ENCODE measurements at places on chromosomes 6 and 20.

- no peak for DNase-seq
Observed at GRCh38 chr6:165929607-165930006, 238.0 kb downstream of the TBXT start.

GRCh38 chr6:89409461-89410035 lies 2.5 kb downstream of the RRAGD start:
- DNase-seq = no peak

DNA sequence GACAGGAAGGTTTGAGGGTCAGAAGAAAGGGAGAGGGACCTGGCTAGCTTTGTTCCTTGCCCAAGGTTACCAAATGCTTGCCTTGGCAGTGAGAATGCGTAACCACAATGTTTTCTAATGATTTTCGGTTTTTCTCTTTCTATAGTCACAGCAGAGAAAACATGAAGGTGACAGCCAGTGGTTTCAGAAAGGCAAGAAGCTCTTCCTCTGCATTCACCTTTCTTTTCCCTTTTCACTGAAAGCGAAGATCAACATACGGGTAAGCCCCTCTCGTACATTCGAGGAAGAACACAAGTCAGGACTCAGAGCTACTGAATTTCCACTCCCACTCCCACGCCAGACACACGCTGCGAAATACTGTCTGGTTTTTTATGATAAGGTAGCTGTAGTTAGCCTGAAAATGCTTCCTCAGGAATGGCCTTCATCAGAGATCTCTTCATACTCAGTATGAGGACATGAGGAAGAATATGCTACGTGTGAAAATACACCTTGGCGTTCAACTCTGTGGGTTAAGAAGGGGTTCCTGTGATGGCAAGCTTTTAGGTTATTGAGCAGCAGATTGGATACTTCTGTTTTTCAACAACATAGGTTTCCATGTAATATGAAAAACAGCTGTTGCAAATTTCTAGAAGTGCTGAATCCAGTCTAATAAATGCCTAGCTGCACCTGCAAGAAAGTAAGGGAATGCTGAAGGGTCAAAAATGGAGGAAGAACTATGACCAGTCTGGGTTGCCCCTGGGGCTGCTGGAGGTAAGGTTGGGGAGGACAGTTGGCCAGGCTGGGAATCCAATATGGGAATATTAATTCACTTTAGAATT lies 7.4 kb upstream of the CD83 start:
- no peak for DNase-seq

DNA sequence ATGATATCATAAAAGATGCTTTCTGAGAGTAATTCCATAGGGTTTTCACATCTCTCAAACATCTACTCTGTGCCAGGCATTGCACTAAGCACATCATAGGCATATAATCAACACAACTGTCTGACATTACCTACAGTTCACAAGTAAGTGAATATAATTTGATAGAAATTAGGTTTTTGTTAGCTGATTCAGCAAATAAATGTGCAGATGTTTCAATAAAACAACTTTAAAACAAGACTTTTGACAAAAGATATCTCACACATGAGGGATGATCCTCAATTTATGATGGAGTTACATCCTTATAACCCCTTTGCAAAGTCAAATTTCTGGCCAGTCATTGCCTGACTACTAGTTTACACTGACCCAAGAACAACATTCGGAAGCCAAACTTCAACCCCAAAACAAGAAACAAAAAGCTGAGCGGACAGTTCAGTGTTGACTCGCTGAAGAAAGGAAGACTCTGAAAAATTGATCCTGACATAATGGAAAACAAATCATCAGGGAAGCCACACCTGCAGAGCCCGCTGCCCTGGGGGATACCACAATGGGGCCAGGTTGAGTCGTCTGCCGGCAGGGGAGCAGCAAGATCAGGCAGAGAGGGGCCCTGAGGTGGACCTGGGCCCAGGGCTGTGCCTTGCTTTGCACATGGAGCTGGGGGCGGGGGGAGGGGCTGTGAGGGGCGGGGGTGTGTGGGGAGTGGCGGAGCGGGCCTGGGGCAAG lies 739.2 kb upstream of the GJE1 start:
- DNase-seq = no peak

DNA sequence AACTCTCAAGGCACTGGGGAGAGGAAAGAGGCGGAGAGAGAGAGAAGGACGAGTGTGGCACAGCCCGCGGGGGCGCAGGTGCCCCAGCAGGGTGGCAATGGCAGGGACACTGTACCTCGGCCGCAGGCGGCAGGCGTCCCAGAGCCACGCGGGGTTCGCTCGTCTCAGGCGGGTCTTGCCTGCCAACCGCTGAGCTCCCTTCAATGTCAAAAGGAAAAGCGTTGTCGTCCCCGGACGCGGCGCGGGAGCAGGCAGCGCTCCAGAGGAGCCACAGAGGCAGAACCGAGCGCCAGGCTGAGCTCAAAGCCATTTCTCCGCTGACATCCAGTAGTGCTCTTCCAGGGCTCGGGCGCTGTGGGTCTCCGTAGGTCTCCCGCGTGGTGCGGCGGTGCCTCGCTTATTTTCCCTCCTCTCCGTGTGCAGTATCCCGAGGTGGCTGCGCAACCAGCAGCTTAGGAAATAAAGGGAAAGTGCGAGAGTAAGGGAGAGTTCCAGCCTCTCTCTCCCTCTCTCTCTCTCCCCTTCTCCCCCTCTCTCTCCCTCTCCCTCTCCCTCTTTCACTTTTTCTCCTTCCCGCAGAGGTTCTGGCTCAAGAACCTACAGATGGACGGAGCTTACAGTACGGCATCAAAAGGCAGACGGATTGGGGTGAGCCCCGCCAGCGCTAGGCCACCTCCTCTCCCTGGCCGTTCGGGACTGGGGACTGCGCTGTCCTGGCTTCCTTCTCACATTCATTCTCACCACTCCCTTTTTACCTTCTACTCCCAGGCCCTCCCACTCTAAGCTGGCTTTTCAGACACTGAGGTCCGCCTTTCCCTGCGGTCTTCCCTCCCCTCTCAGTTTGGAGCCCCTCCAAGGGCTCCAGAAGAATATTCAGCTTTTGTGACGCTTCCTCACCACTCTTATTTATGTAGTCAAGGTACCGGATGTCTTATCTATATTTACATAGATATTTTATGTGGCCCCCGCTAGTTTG lies at the start of gene LAMA4:
TSS of gene LAMA4 (minus strand) at position 727 of the 976 bp plus-strand sequence. CDS start at position 310, 417 bp downstream.
- no peak for DNase-seq

GRCh38 chr6:137731600-137731959 lies 135.5 kb upstream of the TNFAIP3 start:
- DNase-seq = no peak

- DNase-seq = no peak
Observed at GRCh38 chr6:18209539-18210197, 54.4 kb downstream of the KDM1B start.

DNA sequence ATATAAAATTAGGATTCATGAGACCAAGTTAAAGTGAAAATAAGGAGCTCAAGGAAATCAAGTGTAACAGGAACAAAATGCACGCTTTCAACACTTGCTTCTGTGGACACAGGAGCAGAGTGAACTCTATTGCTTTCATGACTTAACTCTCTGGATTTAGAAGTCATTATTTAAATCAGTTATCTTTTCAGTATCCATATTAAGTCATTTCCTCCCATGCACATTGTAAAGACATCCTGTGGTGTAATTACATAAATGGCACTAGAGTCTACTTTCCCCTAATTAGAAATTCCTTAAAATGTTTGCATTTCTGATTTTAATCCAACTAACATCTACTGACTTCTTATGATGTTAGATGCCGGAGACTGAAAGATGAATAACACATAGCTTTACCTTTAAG lies 88.0 kb downstream of the INSM1 start:
- no peak for DNase-seq

- no peak for DNase-seq
Observed at GRCh38 chr6:81831274-81831673, 78.8 kb upstream of the TENT5A start.

DNA sequence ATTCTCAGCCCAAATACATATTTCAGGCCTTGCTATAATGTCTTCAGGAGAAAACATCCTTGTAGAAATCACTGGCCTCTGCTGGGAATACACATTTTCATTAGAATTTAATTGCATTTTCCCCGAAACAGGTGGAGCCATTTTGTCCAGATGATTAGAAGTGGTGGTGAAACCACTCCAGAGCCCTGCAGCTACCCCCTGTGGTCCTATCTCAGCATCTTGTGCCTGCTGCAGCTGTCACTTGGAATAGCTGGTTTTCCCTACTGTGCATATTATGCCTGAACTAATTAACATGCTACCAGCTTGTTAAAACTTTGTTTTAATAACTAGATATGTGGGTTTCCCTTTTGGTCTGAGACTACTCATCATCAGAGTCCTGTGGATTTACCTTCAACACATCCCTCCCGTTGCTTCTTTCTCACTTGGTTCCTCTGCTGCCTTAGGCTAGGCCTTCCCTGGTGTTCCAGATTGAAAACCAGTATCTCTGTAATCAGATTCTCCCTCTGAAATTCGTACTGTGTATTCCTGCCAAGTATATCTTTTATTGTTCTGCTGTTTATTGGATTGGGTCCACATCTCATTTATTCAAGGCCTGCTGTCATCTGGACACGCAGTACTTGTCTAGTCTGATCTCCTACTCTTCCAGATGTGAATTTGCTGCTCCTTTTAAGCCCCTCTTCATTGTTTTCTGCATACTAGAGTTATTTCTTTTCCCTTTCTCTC lies 15.2 kb downstream of the DNAH8 start:
- DNase-seq = no peak

DNA sequence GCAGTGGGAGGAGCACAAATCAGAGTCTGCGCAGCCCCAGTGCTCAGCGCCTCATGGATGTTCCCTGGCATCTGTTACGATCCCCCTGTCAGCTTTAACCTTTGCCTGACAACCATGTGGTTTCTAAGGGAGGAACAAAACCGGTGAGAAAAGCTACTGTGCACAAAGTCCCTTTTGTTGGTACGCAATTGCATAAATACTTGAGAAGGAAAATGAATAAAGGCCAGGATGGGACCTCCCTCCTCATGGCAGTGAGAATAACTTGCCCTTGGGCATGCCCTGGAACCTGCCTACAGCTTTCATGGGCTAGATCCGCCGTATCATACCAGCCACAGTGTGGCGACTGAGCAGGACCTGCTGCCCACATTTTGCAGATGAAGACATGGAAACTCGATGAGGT lies 81.0 kb downstream of the RIN2 start:
- no peak for DNase-seq

DNA sequence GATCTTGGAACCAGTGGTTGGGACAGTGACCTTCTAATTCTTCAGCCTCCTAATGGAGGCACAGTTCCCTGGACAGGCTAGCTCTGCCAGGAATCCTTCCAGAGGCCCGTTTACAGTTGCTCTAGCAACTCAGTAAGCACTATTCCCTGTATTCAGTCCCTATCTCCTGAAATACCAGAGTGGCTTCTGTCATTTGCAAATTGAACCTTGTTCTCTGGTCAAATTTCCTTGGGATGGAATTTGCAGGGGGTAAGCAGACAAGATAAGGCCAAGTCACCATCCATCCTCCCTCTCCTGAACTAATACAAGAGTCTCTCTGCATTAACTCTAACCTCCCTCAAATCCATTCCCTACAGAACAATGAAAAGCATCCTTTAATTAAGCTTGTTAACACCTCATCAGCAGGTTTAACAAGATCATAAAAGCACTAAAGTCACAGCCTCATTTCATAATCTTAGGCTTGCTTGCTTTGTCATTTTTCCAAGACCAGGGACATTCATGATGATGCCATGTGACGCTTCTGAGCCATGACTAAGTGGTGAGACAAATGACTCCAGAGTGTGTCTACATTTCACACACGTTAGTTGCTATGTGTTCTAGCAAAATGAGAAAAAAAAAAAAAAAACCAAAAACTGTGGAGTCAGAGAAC lies 37.1 kb downstream of the SLC22A23 start:
- no peak for DNase-seq

- no peak for DNase-seq
Observed at GRCh38 chr20:5535125-5535756, 215.0 kb upstream of the SHLD1 start.

DNA sequence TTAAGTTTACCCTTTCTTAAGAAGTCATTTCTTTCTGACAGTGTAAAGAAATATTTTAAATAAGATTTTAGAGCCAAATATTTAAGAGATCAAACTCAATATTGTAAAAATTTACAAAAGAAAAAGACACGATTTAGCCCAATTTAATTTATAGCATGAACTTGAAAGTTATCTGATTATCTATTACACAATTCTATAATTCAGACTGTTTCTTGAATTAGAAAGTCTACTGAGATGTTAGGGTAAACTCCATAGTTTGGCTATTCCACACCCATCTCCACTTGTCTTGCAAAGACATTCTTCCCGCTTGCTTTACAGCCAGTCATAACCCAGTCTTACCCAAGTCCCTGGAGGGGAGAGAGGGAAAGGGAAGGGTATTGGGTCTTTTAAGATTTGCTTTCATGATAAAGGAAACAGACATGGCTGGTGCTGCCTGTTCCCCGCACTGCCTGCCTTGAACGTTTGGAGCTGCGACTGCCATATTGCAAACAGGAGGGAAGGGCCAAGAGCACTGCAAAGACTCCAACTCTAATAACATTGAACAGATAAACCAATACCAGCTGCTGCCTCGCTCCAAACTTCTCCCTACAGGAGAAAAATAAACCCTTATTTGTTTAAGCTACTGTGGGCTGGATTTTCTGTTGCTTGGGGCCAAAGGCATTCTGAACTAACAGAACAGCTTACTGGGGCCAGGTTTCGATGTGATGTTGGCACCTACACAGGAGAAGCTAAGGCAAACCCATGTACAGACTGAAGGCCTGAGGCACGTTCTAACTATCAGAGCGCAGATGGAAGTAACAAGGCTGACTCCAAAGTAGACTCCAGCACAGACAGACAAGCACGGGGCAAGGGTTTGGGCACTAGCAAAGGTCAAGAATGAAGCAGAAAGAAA lies 552.3 kb upstream of the JARID2 start:
- no peak for DNase-seq

- DNase-seq = no peak
Observed at GRCh38 chr6:131761060-131761761, 46.6 kb upstream of the ENPP1 start.

GRCh38 chr6:136921381-136921935 lies 643 bp upstream of the SLC35D3 start:
- no peak for DNase-seq

DNA sequence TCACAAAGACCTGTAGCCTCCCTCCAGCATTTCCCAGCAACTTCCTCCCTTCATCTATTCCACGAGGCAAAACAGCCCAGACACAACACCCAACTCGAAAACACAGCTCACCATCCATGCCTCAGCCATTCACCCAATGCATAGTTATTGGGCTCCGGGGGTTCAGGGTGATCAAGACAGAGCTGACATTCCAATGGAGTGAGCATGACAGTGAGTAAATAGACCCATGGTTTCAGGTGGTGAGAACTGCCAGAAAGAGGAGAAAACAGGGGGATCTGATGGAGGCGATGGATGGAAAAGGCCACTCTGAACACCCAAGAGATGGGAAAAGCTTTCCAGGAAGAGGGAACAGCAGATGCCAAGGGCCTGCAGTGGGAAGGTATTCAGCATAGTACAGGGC lies 5.9 kb downstream of the CASS4 start:
- no peak for DNase-seq

DNA sequence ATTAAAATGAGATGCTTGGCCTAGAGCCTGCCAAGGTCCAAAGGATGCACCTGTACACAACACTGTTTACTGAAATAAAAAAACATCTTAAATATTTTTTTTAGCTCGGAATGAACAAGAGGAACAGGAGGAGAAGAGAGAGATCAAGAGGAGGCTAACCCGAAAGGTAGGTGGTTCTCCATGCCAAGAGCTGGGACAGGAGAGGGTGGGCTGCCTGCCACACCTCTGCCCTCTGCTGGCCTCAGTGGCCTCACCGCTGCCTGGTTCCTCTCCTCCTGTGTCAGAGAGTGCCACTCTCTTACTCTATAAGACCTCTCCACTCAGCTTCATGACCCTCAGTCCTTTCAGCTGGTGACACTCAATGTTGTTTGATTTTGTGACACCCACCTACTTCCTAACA lies 50.2 kb downstream of the TBC1D7 start:
- DNase-seq = no peak
